ENCODE measurements at places on chromosomes 4 and X.

GRCh38 chr4:95044324-95044837, 286.6 kb downstream of the BMPR1B start:
- DNase-seq = no peak

DNA sequence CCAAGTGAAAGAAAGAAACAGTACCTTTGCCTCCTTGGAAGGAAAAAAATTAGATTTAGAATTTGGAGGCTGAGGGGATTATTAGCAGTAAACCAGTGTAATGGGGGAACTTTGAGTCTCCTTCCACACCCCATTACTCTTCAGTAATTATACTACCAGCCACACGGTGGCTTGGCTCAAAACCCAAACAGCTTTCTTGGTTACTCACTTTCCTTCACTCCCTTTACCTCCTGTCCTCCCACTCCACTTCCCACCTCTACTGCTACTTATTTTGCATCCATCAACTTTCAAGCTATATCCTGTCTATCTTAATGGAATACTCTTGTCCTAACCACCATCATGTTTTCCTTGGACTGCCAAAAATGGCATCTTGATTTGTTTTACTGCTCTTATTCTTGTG, 310.6 kb upstream of the AADAT start:
- no peak for DNase-seq

DNA sequence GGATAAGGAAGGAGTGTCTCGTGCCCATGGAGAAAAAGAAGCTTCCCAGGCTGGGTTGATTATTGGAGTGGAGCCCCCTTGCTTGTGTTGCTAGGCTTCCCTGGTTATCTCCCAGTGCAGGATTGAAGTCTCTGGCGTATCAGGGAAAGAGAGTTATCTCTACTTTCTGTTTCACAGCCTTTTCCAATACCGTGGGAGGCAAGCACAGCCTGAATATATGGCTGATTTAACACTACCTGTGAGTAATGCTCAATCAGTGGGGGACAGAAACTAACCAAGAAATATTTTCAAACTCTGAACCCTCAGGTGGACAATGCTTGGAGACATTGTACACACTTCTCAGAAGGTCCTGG, 65.2 kb downstream of the SERPINA7 start:
- no peak for DNase-seq

DNA sequence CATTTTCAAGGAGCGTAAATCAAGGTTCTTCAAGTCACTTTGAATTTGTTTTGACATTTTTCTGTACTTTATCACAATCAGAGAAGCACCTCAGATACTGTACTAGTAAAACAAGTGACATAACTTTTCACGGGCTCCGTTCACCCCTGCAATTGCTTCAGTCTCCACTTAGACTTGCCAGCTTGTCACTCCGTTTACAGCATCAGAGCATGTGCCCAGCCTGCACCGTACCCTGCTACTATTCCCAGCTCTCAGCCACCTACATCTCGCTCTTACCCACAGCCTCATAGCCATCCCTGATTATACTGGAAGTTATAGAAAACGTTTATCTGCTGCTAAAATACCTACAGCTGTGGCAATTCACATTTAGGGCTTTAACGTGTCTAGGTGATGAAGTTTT, 135.3 kb upstream of the TENM3 start:
- no peak for DNase-seq

DNA sequence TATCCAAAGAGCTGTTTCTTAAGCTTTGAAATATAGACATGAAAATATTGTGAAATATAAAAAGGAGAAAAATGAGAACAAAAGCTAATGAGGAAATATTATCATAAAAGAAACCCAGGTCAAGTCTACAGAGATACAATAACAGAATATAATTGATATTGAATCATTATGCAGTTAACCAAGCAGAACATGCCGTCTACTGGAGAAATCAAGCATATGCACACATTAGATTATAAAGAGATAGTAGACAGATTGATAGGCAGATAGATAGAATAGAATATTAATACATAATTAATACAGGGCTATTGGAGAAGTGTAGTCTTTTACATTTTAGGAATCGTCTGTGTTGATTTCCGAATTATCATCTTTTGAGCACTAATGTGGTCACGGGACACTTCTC, 208.5 kb downstream of the EPHA5 start:
- peak; percentile 3 for DNase-seq

DNA sequence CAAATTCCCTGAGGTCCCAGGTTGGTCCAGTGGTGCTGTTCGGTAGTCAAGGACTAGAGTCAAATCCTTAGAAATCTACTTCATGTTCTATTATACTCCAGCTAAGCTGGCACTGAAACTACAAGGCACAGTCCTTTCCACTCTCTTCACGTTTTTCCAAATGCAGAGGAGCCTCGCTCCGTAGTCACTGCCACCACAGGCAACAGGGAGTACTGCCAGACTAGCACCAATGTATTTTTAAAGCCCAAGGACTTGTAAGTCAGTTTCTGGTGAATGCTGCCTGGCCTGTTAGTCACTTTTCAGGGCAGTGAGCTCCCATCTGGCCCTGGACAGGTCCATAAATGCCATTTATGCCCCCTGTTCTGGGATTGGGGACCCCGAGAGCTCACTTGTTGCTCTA, 323.5 kb downstream of the FAM47A start:
- DNase-seq = no peak

DNA sequence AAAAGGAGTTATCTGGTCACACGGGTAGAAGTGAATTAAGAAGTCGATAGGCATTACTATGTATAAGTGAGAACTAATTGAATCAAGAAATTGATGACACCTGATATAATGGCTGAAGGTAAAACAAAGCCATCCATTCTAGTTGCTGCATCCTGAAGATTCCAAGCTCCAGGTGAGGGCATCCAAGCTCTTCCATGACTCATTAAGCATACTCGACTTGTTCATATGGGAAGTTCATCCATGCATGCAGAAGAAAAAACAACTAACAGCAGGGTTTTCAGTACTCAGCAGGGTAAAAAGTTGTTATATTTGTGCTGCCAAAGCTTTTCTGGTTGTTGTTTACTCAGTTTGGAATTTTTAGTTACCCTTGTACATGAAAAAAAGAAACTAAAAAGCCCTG, 508.0 kb upstream of the CXorf51A start:
- DNase-seq = no peak

DNA sequence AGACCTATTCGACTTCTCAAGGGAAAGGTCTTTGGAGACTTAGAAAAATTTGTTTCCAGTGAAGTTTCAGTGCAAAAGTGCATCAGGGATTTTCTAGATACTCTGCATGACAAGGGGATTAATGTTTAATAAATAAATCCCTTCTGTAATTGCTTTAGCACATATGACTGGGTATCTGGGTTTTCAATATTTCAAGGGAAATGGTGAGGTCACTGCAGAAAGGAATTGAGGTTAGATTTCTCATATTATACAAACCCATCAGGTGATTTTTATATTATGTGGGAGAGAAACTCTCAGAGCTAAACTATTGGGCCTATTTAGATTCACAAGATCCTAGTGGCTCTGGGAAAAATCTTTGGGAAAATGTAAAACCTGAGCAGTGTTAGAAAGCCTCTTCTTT, 48.3 kb upstream of the SLC4A4 start:
- no peak for DNase-seq

DNA sequence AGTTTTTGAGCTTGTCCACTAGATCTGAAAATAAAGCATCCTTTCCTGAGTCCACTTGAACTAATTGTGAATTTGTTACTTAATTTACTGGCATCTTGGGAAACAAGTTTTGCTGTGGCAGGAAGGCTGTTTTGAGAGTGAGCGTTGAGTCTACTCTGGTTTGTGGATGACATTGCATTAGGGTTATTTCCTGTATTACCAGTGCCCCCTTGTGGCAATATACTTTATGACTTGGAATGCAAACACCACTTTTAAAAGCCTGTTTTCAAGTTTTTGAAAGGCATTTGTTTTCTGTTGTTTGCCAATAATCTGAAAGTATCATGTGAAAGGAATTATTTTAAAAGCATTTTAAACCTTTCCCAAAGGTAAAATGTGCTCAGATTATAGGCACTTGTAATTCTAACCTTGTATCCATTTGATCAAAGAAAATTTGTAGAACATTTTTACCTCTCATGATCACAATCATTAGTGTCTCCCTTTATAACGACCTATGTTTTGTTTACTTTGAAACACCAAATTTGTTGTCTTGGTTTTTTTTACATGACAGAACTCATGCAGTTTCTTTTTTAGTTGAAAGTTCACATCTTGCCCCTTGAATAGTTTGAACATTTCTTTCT, 18.0 kb upstream of the CYP2U1 start:
- DNase-seq = peak; percentile 47
